ENCODE measurements at places on chromosomes 5 and 9.

GRCh38 chr5:27208051-27208450 is 169.7 kb upstream of the CDH9 start:
- DNase-seq: no peak

- no peak for DNase-seq
These were observed 732.1 kb downstream of the MAT2B start for GRCh38 chr5:164237486-164237885.

GRCh38 chr5:38601133-38601862 is 44.9 kb upstream of the LIFR start:
- no peak for DNase-seq

DNA sequence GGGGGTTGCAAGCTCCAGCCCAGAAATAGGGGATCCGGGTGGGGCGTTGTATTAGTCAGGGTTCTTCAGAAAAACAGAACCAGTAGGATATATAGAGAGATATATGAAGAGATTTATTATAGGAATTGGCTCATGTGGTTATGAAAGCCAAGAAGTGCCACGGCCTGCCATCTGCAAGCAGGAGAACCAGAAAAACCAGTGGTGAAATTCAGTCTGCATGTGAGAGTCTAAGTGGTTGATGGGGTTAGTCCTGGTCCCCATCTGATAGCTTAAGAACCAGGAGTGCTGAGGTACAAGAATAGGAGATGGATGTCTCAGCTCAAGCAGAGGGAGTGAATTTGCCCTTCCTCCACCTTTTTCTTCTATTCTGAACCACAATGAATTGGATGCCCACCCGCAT is 123.4 kb upstream of the APC start:
- DNase-seq: no peak

DNA sequence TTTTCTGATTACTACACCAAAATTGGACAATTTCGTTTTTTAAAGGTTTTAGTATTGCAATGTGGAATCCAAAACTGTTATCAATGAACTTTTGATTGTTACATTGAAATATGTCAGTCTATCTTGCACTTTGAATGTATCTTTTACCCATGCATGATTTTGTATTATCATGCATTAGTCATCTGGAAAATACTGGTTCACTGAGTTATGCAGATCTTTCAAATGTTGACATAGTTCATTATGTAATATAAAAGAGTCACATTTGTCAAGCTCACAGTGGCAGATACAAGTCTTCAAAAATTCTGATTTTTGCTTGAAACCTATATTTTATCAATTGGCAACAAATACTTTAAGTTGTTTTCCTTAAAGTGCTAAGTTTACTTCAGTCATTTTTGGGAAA is 85.2 kb downstream of the NR3C1 start:
- DNase-seq: no peak

GRCh38 chr9:2743937-2744529 is 26.7 kb downstream of the KCNV2 start:
- no peak for DNase-seq

- no peak for DNase-seq
These were observed 49.1 kb downstream of the NDST1 start for GRCh38 chr5:150556859-150557508.

- DNase-seq: no peak
These were observed 2.8 kb downstream of the LPCAT1 start for GRCh38 chr5:1520791-1521453.

GRCh38 chr5:146758938-146759337 is 119.6 kb downstream of the PPP2R2B start:
- no peak for DNase-seq

DNA sequence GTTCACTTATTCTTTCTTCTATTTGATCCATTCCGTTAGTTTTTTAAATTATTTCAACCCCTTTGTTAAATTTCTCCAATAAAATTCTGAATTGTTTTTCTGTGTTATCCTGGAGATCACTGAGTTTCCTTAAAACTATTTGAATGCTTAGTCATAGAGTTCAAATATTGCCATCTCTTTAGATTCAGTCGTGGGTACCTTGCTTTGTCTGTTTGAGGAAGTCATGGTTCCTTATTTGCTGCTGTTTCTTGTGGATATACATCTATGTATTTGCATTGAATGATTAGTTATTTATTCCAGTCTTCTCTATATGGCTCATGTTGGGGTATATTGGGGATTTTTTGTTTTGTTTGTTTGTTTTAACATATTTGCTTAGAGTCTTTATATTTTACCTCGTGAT is 80.6 kb downstream of the HINT1 start:
- DNase-seq: no peak

DNA sequence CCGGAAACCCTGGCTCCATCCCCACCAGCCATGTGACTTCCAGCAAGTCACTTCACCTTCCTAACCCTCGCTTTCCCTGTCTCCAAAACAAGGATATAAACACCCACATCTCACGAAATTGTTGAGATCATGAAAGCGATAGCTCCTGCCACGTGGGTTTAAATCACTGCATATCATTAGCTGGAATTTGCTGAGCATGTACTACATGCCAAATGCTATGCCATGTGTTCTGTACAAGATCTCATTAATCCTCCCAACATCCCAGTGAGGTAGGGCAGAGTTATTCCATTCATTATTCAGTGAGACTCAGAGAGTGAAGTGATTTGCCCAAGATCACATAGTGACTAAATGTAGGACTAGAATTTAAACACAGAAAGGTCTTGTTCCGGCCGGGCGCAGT is 29.2 kb upstream of the HRH2 start:
- no peak for DNase-seq

DNA sequence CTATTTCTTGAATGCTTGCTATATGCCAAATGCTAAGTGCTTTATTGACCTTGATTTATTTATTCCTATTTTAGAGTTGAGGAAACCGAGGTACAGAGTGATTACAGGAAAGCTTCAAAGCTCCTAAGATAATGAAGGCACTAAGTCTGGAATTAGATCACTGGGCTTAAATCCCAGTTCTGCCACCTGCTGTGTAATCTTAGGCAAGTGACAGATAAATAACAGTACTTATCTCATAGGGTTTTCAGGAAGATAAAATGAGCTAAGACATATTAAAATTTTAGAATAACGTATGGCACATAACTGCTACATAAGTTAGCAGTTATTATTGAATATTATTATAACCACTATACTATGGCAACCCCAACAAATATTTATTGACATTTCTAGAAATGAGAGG is 843.8 kb downstream of the DTWD2 start:
- no peak for DNase-seq

DNA sequence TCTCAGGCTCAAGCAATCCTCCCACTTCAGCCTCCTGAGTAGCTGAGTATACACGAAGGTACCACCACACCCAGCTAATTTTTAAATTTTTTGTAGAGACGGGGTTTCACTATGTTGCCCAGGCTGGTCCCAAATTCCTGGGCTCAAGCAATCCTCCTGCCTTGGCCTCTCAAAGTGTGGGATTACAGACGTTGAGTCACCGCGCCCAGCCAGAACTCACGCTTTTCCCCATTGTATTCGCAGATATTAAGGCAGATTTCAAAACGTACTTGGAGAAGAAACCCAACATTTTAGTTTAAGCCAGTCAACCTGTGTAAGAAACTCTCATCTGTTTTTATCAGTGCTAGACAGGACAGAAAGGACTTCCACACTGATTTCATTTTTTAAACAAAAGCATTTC is 26.6 kb downstream of the COL23A1 start:
- no peak for DNase-seq

DNA sequence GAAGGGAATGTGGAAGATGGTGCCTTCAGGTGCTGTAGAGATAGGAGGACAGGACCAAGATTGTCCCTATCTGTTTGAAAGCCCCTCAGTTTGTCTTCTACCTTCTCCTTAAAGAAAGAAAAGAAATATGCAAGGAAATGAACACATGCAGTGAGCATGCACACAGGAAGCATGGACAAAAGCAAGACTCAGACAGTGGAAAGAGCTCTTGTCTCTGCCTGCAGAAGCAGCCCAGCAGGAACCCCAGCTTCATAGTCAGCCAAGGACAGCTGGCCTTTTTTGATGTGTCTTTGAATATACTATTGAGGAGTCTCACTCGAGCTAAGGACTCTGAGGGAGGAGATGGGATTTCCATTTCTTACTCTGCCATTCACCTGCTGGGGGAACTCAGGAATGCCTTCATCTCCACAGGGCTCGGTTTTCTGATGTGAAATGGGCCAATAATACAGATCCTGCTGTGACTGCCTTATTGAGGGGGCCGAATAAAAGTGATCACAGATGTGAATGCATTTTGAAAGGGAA is 132.5 kb upstream of the ADRA1B start:
- no peak for DNase-seq

- no peak for DNase-seq
These were observed 263.3 kb downstream of the GADD45G start for GRCh38 chr9:89868100-89868499.

DNA sequence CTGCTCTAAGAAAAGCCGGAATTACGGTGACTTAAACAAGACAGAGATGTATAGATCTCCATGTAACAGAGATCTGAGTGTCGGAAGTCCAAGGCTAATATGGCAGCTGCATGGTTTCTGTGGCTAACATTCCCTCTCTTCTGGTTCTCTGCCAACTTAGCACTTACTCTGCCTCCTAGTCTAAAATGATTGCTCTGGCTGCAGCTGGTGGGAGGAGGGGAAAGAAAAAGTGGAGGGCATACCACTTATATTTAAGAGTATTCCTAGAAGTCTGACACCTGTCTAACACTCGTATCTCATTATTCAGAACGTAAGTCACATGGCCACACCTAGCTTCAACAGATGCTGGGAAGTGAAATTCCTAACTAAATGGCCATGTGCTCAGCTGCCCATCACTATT is 551.5 kb upstream of the TLE4 start:
- DNase-seq: no peak

DNA sequence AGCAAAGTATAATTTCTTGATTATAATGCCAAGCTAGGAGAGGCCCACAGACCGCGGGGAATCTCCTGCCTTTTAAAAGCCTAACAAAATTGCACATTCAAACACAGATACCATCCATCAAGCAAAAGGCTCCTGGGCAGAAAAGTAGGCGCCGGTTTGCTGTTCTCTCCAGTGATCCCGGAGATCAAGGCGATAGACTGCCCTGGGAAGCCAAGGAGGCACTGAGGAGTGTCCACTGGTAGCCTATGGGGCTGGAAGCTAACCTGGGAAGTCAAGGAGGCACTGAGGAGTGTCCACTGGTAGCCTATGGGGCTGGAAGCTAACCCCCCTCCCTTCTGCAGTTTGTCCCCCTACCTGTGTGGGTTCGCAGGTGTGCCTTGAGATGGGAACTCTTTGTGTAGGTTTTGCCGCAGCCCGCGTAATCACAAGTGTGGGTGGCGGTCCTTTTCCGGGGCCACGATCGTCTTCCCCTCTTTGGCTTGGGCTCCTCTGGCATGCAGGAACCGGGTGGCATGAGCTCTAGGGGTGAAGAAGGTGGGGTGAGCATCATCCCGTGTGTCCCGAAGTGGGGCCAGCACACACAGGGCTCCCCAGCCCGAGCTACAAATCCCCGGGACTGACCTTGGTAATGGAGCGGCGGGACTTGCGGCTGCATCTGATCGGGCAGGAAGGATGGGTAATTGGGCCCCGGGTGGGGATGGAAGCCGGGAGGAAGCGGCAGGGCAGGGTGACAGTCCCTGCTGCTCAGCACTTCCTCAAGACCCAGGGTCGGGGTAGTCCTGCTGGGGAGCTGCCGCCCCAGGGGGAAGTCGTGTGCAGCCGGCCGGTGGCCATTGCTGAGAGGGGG is 2.7 kb downstream of the KLF4 start:
- no peak for DNase-seq

DNA sequence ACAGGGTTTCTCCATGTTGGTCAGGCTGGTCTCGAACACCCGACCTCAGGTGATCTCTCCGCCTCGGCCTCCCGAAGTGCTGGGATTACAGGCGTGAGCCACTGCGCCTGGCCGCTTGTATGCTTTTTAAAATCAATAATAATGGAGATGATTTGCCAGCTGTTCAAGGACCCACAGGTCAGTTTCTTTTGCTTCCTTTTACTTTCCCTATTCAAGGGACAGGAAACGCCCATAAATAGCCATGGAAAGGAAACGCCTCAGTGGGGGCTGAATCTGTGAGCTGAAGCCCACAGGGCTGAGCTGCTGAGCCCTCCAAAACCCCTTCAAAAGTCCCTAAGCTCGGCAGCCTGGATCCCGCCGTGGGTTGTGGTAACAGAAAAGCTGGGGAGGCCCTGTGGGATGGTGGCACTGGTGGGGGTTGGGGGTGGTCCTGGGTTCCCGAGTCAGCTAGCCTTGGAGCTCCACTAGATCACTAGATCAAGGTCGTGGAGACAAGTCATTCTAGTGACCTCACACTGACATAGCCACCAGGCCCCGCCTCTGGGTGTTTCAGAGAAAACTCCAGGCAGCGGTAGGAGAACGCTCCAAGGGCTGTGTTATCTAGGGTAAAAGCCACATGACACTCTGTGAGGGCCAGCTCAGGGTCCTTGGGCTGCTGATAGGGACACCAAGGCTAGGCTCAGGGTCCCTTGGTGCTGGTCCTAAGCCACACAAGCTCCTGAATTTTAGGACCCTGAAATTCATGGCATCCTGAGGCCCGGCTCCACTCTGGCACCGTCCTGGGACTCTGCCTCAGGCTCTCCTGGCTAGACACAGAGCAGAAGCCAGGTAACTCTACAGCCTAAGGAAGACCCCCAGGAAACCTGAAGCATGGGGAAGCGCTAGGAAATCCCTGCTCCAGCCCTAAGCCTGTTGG is 18.0 kb upstream of the DUSP1 start:
- no peak for DNase-seq

DNA sequence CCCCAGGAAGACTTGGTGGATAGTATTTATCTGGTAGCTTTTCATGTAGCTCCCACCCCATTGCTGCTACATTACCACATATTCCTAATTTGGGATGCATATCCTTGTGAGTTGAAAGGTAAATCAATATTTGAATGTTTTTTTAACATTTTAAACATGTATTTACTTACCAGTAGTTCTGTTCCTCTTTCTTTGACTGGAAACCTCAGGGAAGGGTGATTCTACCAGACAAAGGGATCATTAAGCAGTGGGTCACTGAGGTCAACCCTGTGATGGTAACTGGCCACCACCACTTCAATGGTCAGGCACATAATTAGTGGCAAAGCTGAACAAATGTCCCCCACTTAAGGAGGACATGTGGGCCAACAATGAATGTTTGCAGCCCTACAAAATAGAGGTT is 27.2 kb upstream of the KLF9 start:
- no peak for DNase-seq

DNA sequence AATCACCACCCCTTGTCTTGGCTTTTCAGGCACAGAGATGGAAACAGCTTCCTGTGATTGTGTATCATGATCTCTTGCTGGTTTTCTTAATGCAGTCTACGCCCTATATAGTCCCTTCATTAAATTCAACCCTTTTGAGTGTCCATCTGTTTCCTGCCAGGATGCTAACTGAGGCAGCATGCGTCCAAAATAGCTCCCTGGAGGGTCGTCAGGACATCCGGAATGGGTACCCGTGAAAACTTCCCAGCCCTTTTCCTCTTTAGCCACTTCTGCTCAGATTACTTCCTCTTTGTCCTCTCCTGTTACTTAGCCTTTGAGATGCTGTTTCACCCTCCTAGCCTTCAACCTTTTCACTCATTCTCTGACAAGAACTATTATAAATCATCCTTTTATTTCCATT is 79.8 kb upstream of the KLF9 start:
- DNase-seq: no peak

DNA sequence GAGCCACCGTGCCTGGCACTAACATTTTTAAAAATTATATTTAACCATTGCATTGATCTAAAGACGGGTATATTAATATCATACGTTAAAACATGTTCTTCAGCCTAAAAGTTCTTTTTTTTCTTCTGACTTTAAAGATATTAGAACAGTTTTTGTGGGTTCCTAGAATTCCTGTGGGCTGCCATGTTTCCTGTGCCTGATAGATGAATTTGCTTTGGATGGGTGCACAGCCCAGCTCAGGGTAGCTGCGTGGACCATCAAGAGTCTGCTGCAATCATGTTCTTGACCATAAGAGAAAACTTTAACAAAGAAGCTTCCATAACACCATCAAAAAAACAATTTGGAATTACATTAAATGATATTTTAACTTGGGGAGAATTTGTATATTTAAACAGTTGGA is 2.4 kb upstream of the LAMC3 start:
- DNase-seq: no peak

Data from LoVo (cell line).